ENCODE measurements at places on chromosomes 1 and 21.

DNA sequence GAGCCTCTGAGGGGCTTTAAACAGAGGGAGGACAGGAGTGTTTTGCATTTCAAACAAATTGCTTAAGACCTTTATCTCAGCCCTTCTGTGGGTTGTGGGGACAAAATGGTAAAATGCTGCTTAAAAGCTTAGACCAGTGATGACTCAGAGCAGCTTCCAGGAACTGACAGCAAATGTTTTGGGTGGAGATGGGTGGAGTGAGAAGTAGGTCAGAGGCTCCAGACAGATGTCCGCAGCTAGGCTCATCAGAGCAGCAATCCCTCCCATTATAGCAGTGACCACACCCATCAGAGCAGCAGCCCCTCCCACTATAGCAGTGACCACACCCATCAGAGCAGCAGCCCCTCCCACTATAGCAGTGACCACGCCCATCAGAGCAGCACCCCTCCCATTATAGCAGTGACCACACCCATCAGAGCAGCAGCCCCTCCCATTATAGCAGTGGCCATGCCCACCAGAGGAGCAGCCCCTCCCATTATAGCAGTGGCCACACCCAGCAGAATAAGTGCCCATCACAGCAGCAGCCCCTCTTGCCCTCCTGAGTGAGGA lies 532.2 kb downstream of the MATN1 start:
- peak; percentile 23 for DNase-seq

- DNase-seq: no peak
Observed at GRCh38 chr1:53046930-53047329, 15.1 kb upstream of the PODN start.

DNA sequence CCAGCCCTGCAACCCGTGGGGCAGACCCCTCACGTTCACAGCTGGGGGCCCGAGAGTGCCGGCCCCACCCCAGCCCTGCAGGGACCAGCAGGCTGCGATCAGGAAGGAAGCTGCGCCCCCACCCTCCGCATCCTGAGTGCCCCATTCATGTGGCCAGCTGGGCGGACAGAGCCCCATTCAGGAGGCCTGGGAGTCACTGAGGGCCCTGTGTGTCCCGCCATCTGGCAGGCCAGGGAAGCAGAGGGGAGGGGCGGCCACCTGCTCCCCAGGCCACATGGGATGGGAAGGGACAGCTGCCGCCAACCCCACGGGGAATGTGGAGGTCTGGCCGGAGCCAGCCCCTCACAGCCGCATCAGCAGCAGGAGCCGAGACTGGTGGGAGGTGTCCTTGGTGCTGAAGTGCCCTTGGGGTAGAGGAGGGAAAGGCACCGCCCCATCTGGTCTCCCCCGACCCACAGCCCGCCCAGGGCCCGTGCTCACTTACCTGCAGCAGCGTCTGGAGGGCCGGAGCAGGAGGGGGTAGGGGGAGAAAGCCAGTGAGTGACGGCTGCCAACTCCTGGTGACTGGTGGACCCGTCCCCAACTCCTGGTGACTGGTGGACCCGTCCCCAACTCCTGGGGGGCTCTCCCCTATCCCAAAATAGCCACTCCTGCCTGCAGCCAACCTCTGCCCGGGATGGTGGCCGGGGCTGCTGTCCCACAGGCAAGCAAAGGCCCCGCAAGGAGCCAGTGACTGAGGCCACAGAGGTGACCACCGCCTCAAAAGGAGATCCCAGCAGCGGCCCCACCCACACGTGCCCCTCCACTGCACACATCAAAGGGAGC lies 8.7 kb downstream of the ACAP3 start:
- DNase-seq: no peak

- DNase-seq: no peak
Observed at GRCh38 chr1:178388418-178389145, 108.2 kb downstream of the CLEC20A start.

- DNase-seq: no peak
Observed at GRCh38 chr1:46248122-46248920, 758 bp downstream of the RAD54L start.

GRCh38 chr1:70112838-70113237 lies 92.5 kb downstream of the LRRC40 start:
- no peak for DNase-seq

All from CD14-positive monocyte (primary cell).